ENCODE measurements at places on chromosomes 6 and 20.

GRCh38 chr6:16476861-16477260 lies 238.5 kb downstream of the GMPR start:
- DNase-seq: no peak

- DNase-seq: peak; percentile 50
Observed at GRCh38 chr6:55636406-55637102, 57.6 kb upstream of the HMGCLL1 start.

DNA sequence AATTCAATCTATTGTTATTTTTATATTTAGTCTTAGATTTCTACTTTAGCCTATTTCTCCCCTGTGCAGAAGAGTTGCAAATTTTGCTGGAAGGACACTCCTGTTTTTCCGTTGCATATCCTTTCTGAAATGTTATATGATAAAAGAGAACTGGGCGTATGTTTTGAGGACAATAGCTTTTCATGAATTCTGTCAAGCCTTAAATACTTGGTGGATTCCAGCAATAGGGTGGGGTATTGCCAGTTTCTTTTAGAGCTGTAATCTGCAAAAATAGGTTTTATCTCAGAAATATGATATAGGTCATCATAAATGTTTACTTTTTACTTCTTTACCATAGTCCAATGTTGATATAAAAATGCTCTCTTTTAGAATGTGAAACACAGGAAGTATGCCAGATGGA lies 42.0 kb downstream of the VTA1 start:
- DNase-seq: no peak

DNA sequence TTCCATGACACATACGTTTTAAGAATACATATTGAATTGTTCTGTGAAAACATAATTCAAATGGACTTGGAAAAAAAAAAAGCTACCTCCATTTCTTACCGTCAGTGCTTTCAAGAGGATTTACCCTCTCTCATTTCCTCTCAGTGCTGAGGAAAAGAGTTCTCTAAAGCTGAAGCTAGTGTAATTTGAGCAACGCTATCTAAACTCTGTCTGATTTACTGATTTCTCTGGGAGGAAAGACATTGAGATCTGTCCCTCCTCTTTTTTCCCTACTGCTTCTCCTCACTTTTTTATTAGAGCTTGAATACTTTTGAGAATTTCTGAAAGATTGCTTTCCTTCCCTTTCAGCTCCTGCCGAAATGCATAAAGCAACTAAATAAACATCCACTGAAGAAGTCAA lies 41.2 kb upstream of the GRIK2 start:
- DNase-seq: no peak
